ENCODE measurements at places on chromosomes 7 and 10.

- no peak for DNase-seq
These were observed 35.9 kb downstream of the HTRA1 start for GRCh38 chr10:122497241-122497640.

- no peak for DNase-seq
These were observed 216.8 kb upstream of the KLF6 start for GRCh38 chr10:4001811-4002210.

- DNase-seq: no peak
These were observed 17.4 kb upstream of the CBLL1 start for GRCh38 chr7:107726356-107727130.

GRCh38 chr7:55030314-55030713, 11.5 kb downstream of the EGFR start:
- no peak for DNase-seq
